AG04449 (cell line): ENCODE measurements at places on chromosomes 4 and X.
A peak's percentile ranks its signal among the peaks of the same experiment; 100 is the strongest.

GRCh38 chr4:183478123-183478522 is 26.7 kb upstream of the ING2 start:
- no peak for DNase-seq

- no peak for DNase-seq
These were observed 98.3 kb downstream of the ITM2A start for GRCh38 chrX:79268788-79269187.

GRCh38 chr4:119197772-119198212 is 14.7 kb upstream of the USP53 start:
- no peak for DNase-seq

DNA sequence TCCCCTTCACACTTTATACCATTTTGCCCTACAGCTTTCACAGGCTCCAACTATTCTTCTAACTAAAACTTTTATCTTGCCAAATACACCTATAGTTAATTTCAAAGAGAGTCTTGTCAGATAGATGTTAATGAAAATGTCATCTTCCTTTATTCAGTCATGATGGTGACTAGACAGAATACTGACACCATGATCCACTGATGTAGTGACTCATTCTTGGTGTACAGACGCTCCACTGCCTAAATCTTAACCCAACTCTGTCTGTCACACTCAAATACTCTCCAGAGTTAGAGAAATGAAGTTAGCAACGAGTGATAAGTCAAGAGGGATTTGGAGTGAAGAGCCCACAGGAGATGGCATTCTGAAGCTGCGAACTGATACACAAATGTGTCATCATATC is 32.1 kb upstream of the HDAC8 start:
- no peak for DNase-seq

GRCh38 chrX:50002067-50002714 is 79.8 kb downstream of the CLCN5 start:
- DNase-seq = no peak

DNA sequence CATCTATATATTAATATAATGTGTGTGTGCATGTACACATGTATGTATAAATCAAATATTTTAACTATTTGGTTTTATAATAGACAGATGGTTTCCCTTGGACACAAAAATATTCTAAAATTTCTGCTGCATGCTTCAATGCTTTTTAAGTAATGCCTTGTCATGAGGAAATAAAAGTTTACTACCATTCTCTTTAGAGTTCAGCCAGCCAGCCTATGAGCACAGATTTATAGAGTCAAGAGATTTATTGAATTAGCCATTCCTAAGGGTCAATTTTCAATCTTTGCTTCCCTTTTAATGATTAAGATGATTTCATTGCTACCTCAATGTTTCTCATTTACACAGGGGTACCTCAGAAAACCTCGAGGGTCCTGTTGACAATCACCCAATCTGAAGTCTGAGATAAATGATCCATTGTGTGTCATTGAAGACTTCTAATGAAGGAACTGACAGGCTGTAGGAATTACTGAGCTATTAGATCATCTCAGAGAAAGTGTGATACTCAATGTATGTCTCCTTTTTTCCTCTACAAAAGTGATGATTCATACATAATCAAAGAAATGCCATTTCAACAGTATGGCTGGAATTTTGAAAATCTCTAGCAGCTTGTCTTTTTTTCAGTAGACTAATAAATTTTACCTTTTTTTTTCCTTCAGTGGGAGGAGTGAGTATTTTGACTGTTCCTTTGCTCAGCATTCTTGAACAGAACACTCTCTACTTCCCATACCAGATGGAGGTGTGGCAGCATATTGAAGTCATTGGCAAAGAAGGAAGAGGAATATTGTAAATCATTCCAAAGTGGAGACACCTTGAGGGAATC is 222.6 kb upstream of the PCDH18 start:
- DNase-seq = peak; percentile 57

- DNase-seq = no peak
These were observed 11.1 kb upstream of the SEPSECS start for GRCh38 chr4:25171201-25171865.

DNA sequence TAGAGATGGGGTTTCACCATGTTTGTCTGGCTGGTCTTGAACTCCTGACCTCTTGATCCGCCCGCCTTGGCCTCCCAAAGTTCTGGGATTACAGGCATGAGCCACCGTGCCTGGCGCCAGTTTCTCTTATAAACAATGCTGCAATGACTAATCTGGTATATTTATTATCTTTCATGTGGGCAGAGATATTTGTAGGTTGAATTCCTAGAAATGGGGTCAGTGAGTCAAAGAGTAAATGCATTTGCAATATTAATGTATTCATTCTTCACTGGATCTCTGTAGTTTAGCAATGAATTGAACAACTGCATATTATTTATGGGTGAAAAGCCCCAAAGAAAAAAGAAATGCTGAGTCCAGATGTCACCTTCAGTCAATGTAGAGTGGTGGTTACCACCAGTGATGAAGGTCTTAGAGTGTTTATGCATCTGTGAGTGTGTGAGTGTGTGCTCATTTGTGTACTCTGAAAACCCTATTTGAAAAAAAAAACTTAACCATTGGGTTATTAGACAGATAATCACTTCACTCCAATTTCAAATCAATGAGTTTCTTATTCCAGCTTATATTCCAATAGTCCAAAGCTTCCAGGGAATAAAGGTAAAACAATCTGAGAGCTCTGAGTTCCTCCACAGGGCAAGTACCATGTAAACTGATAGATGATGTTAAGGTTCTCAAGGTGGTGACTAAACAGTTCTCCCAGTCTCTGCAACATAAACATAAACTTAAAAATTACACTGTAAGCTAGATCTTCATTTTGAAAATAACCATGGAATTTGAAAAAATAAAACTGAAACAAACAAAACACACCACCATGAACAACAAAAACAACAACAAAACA is 22.6 kb upstream of the CD38 start:
- DNase-seq = no peak

GRCh38 chr4:105022811-105023667 is 123.6 kb upstream of the TET2 start:
- no peak for DNase-seq

GRCh38 chr4:103073792-103074438 is 2.6 kb downstream of the SLC9B2 start:
- no peak for DNase-seq

- no peak for DNase-seq
These were observed 121.5 kb downstream of the PPEF1 start for GRCh38 chrX:18828832-18829404.

DNA sequence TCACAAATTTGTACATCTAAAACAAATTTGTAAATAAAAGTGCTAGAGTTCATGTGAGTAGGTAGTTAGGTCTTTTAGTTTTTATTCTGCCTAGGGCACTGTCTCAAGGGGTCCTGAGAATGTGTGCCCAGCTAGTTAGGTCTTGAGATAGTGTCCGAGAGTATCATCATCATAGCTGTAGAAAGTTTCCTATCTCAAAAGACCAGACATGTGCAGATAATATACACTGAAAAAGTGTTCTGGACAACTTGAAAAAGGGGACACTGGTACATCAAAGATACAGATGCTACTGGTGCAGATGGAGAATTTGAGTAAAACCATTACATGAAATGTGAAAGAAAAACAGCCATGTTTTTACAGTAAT is 1.8 kb upstream of the ZCCHC4 start:
- no peak for DNase-seq

GRCh38 chr4:108529984-108530905 is 90.1 kb upstream of the RPL34 start:
- no peak for DNase-seq

GRCh38 chrX:50941638-50942037 is 31.1 kb downstream of the BMP15 start:
- DNase-seq = no peak

- DNase-seq = no peak
These were observed 1.3 kb downstream of the NCAPG start for GRCh38 chr4:17812125-17812524.

GRCh38 chr4:141560056-141560455 is 76.3 kb upstream of the IL15 start:
- no peak for DNase-seq

- no peak for DNase-seq
These were observed 318.3 kb downstream of the GLUD2 start for GRCh38 chrX:121365572-121366161.
